Mammary epithelial cell (primary cell): ENCODE measurements at places on chromosomes 12 and 14. TPM values are rescaled to one million over a fixed set of nuclear protein-coding genes. Genes with fewer than 3 reads are reported as not detected.

Gene DCAF4
- 46.7 TPM for total RNA-seq

Gene CLEC4D
- total RNA-seq: not detected in 2 replicates

GRCh38 chr12:128976120-128976738, 123.0 kb downstream of the GLT1D1 start:
- DNase-seq: no peak

DNA sequence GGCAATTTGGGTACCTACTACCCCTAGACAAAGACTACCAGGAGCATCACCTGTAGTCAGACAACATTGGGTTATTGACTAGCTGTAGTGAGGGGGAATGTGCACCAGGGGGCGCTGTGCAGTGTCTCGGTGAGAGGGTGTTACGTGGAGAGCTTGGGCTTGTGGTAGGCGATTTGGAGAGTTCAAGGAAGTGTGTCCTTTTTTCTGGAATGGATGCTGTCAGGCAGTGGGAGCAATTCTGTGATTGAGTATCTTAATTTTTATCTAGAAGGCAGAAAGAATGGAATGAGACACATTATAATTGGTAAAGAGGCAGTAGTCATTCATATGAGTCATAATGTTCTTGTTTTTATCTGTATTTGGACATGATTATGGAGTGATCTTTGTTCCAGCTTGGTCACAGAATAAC, 187.7 kb downstream of the GALC start:
- DNase-seq: peak; percentile 46

GRCh38 chr14:89164168-89165073, 252.6 kb downstream of the FOXN3 start:
- DNase-seq: no peak

- peak; percentile 24 for DNase-seq
Observed at GRCh38 chr12:97940629-97941028, 478.0 kb downstream of the RMST start.
